Head of caudate nucleus (tissue), 42 donors: ENCODE measurements at places on chromosomes 1 and 21.
A peak's percentile ranks its signal among the peaks of the same experiment; 100 is the strongest.

- peak; percentile 78 for DNase-seq
These were observed 127.4 kb upstream of the DPYD start for GRCh38 chr1:98048244-98048643.

DNA sequence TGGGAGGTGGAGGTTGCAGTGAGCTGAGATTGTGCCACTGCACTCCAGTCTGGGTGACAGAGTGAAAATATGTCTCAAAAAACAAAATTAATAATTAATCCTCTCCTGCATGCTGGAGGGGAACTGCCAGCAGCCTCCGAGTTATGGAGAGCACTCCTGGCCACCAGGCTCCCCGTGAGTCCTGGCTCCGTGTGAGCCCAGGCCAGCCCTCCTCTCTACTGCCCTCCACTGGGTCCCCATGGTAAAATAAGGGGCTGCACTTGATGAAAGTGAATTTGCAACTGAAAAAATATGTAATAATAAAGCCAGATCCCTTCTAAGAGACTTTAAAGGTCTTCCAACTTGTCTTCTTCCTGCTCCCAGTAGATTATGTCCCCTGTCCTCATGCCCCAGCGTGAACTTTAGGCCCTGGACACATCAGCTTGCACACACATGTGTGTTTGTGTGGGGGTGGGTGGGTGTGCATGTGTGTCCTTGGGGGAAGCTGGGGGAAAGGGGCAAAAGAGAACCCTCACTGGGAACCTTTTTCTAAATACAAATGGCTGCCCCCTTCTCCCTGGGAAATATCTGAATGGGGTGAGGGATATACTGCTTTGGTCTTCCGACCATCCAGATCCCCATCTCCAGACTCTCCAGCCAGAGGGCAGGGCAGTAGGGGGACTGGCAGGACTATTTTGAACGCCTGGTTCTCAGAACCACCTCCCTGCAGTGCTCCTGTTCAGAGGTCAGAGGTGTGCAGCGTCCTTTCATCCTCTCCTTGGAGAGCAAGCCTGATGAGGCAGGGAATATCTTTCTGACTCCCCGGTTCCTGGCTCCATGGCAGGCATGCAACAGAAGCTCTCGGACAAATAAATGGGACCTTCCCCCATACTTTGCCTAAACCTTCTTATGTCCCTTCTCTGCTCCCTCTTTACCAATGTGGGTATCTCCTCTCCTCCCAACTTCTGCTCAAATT lies 26.2 kb downstream of the NEK2 start:
- no peak for DNase-seq

DNA sequence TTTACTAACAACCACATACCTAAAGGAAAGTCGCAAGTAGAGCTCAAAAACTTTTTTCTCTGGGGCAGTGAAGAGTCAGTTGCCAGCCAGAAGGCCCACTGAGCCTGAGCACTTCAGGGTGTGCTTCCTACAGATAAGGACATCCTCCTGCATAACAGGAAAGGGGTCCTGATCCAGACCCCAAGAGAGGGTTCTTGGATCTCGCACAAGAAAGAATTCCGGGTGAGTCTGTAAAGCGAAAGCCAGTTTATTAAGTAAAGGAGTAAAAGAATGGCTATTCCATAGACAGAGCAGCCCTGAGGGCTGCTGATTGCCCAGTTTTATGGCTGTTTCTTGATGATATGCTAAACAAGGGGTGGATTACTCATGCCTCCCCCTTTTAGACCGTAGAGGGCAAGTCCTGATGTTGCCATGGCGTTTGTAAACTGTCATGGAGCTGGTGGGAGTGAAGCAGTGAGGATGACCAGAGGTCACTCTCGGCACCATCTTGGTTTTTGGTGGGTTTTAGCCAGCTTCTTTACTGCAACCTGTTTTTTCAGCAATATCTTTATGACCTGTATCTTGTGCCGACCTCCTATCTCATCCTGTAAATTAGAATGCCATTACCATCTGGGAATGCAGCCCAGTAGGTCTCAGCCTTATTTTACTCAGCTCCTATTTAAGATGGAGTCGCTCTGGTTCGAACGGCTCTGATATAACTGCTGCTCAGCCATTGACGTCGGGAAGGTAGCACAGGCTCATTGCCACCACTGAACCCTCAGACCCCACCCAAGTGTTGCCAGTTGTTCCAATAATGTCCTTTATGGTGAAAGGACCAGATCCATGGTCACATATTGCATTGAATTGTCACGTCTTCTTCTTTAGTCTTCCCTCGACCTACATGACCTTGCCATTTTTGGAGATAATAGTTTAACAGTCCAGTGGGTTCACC lies 96.6 kb upstream of the ERRFI1 start:
- no peak for DNase-seq

GRCh38 chr1:94299627-94300553 lies 62.5 kb upstream of the ARHGAP29 start:
- DNase-seq = no peak

DNA sequence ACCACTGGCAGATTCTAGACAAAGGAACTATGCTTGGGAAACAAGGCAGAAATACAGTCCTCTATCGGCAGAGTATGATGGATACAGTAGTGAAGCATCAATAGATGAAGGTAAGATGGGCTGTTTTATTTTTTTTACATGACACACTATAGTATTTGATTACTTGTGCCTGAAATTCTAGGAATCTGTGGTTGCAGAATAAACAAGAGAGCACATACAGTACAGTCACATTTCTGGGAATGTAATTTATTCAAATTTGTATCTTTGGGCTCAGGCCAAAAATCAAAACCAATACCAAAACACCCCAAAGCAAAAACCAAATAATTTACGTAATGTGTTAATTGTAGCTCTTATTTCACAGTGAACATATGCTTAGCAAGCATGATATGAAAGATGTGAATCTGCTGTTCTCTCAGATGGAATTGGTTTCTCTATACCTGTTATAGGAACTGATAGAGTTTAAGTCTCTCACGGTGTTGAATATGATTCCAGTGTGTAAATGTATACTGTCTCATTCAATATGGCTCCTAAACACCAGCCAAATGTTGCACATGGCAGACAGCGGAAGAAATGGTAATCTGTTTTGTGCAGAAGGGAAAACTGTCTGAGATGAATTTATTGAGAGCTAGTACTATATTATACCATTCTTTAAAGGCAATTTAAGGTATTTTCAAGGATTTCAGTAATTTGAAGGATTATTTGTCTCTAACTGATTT lies 83.3 kb downstream of the SYT14 start:
- no peak for DNase-seq

GRCh38 chr21:40162075-40162474 lies 294.8 kb downstream of the PCP4 start:
- no peak for DNase-seq

DNA sequence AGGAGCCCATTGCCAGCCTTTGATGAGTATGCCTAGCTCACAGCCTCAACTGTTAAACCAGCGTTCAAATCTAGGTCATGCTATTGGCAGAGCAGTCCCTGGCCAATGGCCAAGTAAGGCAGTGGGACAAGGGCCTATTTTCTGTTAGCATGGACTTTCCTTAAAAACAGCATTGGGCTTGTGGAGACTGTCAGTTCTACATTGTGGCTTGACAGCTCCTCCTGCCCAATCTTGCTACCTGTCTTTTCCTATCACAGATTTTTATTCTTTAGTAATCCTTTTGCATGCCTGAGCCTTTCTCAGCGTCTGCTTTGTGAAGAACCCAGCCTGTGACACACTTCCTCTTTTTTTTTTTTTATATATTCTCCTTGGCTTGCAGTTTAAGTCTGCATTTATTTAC lies 56.4 kb downstream of the DIP2A start:
- DNase-seq = peak; percentile 59

- DNase-seq = no peak
These were observed 11.2 kb upstream of the HJV start for GRCh38 chr1:146032631-146033219.

GRCh38 chr1:78913950-78914349 lies 92.6 kb downstream of the ADGRL4 start:
- DNase-seq = no peak

DNA sequence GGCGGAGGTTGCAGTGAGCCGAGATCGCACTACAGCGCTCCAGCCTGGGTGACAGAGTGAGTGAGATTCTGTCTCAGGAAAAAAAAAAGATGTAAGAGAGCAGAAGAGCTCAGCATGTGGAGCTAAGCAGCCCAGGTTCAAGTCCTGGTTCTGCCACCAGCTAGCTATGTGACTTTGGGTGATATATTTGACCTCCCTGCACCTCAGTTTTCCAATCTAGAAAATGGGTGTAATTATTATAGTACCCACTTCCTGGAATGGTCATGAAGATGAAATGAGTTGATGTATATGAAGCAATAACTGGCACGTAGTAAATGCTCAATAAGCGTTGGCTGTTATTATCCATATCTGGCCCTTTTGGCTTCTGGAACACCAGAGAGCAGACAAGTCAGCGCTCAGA lies 38.2 kb downstream of the CAMK2N1 start:
- DNase-seq = no peak

DNA sequence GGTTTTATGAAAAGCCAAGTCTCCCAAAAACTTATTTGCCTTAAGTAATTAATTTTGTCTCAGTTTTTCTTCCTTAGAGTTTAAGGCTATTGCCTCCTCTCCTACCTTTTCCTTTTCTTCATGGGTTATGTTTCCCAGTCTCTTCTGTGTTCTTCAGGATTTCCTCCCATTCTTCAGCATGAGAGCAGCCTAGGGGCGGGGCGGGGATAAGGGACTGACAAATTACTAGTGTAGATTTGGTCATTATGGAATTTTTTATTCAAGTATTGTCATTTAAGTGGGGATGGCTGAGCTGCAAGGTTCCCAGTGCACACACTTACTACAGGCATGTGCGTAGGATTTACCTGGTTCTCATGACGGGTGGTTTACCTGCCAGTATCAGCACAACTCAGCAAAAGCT lies 35.2 kb upstream of the PIGV start:
- no peak for DNase-seq
